ENCODE measurements at places on chromosomes 1 and 21.

DNA sequence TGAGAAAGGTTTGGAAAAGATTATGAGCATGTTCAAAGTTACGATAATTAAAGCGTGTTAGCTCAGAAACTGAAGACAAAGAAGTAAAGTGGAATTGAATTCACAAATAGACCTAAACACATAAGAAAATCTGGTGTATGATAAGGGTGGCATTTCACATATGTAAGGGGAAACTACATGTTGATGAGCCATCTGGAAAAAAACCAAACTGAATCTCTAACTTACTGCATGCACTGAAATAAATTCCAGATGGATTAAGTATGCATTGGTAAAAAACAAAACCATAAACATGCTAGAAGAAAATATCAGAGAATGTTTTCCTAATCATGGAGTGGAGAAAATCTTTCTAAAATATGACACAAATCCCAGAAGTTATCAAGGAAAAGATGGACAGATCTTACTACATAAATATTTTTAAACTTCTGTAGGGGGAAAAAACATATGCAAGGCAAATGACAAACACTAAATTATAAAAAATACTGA, 34.0 kb upstream of the CTPS1 start:
- DNase-seq: no peak

GRCh38 chr1:91725989-91726721, 159.8 kb downstream of the TGFBR3 start:
- no peak for DNase-seq

- peak; percentile 52 for DNase-seq
Measured at GRCh38 chr1:200979574-200980451, 43.7 kb downstream of the KIF21B start.

DNA sequence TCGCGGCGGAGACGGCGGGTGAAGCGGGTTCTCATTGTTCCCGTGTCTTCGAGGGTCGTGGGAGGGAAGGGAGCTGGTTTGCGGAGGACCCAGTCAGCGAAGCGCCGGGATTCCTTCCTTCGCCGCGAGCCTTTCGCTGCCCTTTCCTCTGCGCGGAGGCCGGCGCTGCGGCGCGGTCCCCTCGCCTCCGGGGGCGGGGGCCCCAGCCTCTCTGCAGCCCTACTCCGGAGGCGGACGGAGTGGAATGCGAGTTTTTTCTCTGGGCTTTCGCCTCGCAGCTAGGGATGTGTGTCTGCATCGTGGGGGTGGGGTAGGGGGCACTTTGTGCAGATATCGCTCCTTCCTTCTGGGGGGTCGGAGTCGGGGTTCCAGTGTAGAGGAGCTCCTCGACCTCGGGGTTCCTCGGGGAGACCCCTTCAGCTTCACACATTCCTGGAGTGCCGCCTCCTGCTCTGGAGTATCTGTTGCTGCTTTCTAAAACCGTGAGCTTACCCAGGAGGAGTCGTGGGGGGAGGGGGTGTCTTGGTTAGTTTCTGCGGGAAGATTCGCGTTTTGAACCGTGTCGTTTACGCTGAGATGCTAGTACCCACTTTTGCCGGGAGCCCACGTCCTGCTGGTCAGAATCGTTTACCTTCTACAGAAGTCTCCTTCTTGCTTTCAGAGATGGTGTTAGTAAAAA, 595 bp downstream of the RNF2 start:
- peak; percentile 51 for DNase-seq

- peak; percentile 89 for DNase-seq
Measured at GRCh38 chr1:109655615-109656519, at the start of gene GSTM4. Gene GSTM4, plus strand, starts transcription at chr1:109656099. Its CDS starts 291 bp downstream, at chr1:109656390.

Measured in suppressor macrophage (primary cell).